ENCODE measurements at places on chromosomes 3 and 15.

- no peak for DNase-seq
These were observed 174.0 kb downstream of the ECT2 start for GRCh38 chr3:172924546-172924945.

DNA sequence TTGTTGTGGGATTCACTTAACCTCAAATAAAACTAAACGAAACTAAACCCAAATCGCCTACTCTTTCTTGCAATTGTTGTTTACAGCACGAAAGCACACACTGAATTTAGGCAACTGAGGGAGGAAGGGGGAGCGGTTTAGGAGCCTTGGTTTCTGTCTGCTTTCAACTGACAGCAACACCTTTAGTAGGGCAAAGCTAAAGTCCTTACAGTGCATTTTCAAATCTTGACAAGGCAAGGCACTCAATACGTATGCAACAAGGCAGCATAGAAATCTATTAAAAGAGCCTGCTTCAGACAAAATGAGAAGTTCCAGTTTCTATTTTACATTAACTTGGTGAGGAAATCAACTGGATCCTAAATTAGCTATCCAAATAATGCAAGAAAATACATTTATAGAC lies 174.6 kb downstream of the CHST2 start:
- DNase-seq, result no peak

DNA sequence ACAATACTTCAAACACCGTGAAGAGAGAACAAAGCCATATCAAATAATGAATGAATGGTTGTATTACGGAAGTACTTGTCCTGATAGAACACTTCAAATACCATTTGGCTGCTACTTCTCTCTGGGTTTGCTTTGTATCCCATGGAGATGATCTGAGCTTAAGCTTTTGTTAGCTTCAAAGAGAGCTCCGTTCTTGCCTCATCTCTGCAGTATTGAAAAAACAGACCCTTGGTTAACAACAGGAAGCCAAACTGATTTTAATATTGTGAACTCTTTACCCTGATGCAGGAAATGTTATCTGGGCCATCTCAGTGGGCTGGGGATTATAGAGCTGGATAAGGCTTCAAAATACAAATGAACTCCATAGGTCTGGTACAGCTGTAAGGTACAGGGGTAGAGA lies 101.0 kb downstream of the CHL1 start:
- no peak for DNase-seq

DNA sequence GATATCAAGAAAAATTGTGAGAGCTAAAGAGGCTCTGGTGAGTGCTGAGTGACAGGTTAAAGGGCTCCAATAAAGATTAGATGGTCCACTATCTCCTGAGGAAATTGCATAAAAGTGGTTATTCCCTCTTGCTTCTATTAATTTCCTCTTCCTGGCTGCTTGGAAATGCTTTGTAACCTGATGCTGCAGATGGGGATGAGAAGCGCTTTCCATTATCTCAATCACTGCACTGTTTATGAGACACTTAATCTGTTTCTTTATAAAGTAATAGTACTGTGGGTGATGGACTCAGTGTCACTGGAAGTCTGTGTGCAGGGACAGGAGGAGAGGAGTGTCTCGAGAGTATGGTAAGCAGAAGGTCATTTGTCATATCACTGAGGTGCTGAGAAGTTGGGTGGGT lies 305.3 kb downstream of the EPHB1 start:
- DNase-seq, result no peak

DNA sequence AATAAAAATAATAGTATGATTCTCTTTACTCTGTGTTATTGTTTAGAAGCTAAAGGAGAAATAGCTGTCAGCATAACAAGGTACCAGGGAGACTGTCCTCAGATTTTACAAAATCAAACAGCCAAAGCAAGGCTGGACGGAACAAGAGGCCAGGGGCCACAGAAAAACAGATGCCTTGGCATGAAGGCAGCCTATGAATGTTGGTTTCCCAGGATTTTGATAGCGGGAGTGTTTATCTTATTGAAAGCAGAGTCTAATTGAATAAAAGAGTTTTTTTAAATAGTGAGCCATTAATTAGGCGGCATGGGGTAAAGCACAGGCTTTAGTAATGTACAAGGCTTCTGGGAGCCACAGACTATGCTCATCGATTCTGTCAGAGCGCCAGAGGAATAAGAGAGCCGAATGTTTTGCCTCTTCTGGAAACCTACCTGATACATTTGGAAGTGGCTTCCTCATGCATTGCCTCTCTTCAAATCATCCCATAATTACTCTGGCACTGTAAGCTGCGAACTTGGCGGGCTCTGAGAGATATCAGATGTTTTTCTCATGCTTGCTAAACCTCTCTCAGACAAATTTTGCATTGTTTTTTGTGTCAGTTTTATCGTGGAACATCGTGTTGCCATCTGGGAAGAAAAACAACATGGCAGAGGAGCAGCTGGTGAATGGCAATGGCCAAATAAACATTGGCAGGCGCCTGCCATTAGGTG lies 30.4 kb upstream of the TMCO5A start:
- DNase-seq, result no peak

GRCh38 chr3:81521855-81522254 lies 239.6 kb downstream of the GBE1 start:
- DNase-seq, result no peak

GRCh38 chr3:176120507-176120906 lies 1076.8 kb downstream of the TBL1XR1 start:
- DNase-seq, result no peak

GRCh38 chr3:105691053-105691452 lies 177.8 kb downstream of the CBLB start:
- no peak for DNase-seq

GRCh38 chr3:188348435-188349244 lies 194.7 kb downstream of the LPP start:
- no peak for DNase-seq

- no peak for DNase-seq
These were observed 605.5 kb upstream of the KCNMB2 start for GRCh38 chr3:177930771-177931170.

DNA sequence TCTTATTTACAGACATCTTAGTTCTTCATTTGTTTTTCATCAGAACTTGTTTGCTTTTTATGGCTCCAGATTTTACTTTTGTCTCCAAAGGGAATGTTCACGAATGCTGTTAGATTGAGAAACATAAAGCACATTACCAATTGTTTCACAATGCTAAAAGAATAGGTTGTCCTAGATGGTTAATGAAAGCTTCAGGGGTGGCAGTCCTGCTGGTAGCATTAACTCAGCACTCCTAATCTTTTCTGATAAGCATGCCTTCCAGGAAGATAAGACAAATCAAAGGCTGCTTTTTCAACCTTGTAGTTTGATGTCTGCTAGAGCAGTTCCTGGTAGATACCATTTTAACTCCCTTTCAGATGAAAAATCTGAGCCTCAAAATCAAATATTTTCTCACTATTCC lies 619.4 kb downstream of the PYDC2 start:
- DNase-seq, result no peak

DNA sequence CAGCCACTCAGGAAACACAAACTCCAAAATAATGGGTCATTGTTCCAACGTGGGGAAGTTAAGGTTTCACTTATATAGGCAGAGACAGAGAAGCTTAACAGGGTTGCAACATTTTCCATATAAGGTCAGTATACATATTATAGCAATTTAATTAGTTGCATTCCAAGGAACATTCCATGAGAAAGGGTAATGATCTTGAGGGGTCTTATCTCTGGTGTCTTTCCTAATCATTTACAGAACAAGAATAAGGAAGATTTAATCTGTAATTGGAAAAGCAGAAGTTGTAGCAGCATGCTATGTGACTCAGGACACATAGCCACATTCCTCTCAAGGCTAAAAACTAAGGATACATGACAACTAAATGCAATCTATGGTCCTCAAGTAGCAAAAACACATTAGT lies 4.9 kb downstream of the MNS1 start:
- no peak for DNase-seq

GRCh38 chr15:68375191-68375631 lies 56.8 kb downstream of the ITGA11 start:
- DNase-seq, result no peak

DNA sequence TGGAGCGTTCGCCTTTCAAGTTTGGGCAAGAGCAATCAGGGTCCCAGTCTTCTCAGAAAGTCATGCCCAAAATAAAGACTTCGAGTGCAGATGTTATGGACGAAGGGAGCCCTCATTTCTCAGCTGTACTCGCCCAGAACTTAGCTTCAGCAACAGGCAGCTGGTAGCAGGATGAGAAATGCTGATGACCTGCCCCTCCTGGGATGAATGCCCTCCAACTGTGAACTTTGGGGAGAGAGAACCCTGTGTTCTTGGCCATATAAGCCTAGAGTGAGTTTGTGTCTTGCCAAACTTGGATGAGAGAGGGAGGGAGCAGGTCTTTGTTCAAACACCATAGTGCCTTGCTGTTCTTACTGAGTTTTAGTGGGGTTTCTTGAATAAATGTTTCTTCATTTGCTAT lies 400.3 kb downstream of the LRTM1 start:
- DNase-seq, result no peak

- no peak for DNase-seq
These were observed 201.1 kb upstream of the BHLHE40 start for GRCh38 chr3:4778119-4778518.

DNA sequence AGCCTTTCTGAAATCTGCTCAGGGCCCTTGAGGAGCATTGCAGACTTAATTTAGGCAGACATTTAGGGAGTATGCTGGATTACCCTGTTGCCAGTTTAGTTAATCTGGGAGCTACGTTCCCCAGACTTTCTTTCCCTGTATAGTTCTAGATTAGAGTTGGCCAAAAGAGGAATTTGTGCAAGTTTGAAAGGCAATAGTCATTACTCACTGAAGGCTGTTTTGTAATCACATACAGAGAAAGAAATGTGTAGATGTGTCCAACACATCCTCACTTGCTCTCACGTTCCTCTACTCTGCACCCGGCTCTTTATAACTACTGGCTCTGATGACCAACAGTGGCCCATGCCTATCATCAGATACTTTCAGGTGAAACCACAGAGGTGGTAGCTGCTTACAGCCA lies 24.2 kb downstream of the MASP1 start:
- no peak for DNase-seq

- no peak for DNase-seq
These were observed 31.7 kb downstream of the TMEM212 start for GRCh38 chr3:171874879-171875278.

GRCh38 chr3:126706631-126707030 lies 2.6 kb downstream of the CHCHD6 start:
- no peak for DNase-seq

DNA sequence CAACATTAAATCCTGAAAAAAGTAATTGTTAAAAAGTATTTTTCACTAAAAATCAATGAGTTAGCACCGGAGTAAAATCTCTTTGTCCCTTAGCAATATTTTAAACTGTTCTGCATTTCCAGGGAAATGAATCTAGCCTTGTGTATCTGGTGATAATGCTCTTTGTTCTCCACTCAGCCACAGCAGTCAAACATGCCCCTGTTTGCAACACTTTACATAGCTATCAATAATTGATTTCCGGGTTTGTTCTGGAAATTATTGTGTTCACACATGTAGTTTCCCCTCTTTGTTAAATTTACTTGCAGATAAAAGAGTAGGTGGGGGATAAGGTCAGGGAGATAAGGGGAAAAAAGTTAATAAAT lies 3.6 kb upstream of the A4GNT start:
- DNase-seq, result no peak

- no peak for DNase-seq
These were observed 490.1 kb upstream of the ATP11B start for GRCh38 chr3:182303169-182303568.

DNA sequence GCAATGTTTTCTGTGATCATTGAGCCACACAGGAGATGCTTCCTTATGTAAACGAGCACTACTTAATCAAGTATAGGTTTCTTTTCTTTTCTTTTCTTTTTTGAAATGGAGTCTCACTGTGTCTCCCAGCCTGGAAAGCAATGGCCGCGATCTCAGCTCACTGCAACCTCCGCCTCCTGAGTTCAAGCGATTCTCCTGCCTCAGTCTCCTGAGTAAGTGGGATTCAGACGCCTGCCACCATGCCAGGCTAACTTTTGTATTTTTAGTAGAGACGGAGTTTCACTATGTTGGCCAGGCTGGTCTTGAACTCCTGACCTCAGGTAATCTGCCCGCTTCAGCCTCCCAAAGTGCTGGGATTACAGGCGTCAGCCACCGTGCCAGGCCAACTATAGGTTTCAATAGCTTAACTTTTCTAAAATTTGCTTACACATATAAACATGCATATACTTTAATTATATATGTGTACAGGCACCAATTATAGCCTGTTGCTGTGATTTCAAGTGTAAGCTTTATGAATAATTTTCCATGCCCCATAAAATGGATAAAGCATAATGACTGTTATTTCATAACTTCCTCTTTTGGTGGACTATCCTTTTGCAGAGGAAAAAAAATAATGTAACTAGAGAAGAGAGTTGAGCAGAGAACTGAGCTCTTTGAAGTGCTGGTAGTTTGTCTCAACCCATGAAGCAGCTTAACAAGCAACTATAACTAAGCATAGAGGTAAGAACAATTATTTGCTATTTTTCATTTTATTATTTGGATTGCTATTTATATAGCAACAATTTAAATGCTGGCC lies 24.8 kb upstream of the MBNL1 start:
- no peak for DNase-seq

DNA sequence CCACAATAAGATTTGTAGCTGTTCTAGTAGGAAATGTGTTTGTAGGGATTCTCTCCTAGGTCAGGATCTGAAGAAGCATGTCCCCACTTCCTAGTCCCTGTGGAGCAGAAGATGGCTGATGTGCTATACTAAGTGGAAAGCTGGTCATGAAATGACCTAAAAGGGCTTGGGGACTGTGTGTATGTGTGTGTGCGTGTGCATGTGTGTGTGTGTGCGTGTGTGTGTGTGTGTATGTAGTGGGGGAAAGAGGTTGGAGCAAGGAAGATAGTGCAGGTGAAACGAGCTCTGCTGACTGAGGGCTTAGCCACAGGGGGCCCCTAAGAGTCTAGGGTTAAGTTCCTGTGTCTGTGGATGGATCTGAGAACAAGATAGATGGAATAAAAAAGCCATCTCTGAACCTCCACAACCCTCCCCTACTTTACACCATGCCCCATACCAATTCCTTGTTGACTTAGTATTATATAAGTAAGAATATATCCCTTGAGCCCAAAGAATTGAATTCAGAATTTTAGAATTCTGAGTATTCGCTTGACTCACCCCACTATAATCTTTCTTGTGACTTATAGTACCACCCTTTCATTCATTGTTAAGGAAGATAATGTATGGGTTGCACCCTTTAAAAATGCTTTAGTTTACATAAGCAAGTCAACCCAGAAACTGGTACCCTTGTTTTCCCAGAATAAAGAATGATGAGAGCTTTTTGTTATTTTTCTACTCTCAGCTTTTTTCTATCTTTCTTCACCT lies 96.1 kb downstream of the RPL22L1 start:
- DNase-seq, result no peak

DNA sequence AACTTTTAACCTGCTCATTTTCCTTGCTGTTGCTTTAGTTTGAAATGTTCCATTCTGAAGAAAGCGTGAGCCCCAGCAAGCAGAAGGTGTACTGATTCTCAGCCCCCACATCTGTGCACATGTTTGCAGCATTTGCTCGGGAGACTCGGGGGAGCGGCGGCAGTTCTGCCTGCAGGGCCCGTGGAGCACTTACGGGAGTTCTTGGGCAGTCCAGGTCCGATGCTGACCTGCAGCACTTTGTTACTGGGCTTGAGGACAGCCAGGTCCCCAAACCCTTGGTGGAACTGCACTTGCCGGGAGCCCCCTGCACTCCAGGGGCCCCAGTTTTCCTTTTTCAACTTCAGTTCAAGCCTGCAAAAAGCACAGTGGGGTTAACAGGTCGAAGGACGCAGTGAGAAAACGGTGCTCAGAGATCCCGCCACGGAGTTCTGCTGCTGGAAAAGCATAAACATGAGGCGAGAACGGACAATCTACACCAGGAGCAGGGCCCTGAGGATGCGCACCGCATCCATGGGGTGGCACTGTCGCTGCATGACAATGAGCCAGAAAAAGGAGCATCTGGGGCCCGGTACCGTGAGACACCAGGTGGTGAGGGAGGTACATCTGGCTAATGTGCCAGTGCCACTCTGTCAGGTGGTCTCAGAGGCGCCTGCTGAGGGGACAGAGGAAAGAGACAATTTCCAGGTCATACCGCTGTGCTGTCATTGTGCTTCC lies 45.6 kb upstream of the LDHAL6B start:
- DNase-seq, result no peak

Data from stimulated activated CD4-positive, alpha-beta T cell treated with anti-CD3 and anti-CD28 coated beads, Interleukin-1b, Interleukin-23, amount 100 ng/mL, for 4 hours (primary cell).